ENCODE measurements at places on chromosomes 13 and 19.
A peak's percentile ranks its signal among the peaks of the same experiment; 100 is the strongest.

DNA sequence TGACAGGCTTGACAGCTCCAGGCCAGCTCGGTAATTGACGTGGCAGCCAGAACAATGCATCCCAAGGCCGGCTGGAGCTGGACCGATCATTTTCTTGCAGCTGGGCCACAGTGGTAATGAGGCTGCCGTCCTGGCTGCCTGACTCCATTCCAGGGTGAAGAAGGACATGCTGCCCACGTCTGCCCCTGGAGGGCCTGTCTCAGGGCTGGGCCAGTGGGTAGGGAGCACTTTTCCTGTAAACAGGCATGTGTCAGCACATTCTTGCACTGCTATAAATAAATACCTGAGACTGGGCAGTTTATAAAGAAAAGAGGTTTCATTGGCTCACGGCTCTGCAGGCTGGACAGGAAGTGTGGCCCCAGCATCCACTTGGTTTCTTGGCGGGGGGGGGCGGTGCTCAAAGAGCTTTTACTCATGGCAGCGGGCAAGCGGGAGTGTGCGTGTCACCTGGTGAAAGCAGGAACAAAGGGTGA, 38.1 kb upstream of the KCTD15 start:
- no peak for DNase-seq

GRCh38 chr19:28727480-28728159, 485.3 kb downstream of the UQCRFS1 start:
- DNase-seq, result peak; percentile 49

DNA sequence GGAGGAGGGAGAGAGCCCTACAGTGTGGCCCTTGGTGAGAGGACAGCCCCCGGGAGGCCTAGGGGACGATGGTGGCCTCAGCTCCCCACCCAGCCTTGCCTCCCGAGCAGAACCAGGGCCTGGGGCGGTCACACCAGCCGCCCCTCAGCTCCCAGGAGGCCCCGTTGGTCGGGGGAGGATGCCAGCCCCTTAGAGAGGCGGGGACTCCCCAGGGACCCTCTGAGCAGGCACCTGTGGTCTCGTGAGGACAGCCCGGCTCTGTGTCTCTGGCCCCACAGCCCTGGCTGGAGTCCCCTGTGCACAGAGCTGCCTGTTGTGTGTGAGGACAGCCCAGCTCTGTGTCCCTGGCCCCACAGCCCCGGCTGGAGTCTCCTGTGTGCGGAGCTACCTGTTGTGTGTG, 158.8 kb downstream of the KDM4B start:
- no peak for DNase-seq

DNA sequence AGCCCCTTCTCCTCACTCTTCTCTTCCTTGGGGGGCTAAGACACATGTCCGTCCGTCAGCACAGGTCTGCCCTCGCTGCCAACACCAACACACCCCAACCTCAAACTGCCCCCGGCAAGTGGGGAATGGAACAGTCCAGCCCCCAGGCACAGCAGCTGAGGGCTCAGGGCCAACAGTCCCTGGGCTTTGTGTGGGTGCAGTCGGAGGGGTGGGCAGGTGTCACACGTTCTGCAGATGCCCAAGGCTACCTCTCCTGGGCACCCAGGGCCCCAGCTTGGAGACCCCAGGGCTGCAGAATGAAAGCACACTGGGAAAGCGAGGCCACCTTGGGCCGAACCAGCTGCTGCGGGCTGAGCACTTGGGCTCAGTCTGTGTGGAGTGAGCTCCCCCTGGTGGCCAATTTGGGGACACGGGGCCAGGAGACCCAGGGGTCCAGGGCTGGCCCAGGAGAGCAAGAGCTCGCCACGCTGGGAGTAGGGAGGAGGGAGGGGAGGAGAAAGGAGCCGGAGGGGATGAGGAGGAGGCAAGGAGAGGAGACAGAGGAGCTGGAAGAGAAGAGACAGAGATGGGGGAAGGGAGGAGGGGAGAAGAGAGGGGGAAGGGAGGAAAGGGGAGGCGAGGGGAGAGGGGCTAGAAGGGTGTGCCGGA, 14.0 kb upstream of the ATP8B3 start:
- DNase-seq, result peak; percentile 27

GRCh38 chr19:3671680-3672574, 28.3 kb downstream of the PIP5K1C start:
- no peak for DNase-seq

- DNase-seq, result no peak
Observed at GRCh38 chr19:7236153-7236552, 58.1 kb downstream of the INSR start.

- DNase-seq, result peak; percentile 78
Observed at GRCh38 chr13:74287724-74288169, 153.5 kb upstream of the KLF12 start.

DNA sequence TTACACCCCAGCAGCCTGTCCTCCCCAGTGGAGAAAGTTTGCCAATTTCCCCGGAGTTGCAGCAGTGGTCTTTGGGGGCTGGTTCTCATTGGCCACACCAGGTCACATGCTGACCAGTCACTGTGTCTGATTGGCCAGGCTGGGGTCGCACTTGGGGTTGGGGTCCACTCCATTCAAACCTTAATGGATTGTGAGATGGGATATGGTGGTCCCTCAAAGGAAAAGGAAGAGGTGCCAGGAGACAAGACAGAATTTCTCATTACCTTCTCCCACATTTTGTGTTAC, 3.4 kb downstream of the PPM1N start:
- no peak for DNase-seq

DNA sequence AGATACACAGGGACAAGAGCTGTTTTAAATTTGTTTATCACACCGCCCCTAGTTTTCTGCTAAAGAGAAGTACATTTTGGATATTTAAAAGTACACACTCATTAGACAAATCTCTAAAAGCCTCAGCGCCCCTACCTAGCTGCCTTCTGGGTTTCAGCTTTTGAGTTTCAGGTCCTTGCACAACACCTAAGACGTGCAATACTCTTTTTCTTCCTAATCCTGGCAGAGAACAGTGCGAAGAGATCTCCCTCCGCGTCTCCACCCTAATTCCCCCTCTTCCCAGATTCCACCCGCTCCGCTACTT, 421 bp upstream of the KLF5 start:
- no peak for DNase-seq

- no peak for DNase-seq
Observed at GRCh38 chr13:49319951-49320350, 72.2 kb downstream of the CDADC1 start.

- DNase-seq, result no peak
Observed at GRCh38 chr19:17648097-17648660, 40.0 kb downstream of the UNC13A start.

- DNase-seq, result no peak
Observed at GRCh38 chr13:51997186-51997585, 14.1 kb downstream of the ATP7B start.

DNA sequence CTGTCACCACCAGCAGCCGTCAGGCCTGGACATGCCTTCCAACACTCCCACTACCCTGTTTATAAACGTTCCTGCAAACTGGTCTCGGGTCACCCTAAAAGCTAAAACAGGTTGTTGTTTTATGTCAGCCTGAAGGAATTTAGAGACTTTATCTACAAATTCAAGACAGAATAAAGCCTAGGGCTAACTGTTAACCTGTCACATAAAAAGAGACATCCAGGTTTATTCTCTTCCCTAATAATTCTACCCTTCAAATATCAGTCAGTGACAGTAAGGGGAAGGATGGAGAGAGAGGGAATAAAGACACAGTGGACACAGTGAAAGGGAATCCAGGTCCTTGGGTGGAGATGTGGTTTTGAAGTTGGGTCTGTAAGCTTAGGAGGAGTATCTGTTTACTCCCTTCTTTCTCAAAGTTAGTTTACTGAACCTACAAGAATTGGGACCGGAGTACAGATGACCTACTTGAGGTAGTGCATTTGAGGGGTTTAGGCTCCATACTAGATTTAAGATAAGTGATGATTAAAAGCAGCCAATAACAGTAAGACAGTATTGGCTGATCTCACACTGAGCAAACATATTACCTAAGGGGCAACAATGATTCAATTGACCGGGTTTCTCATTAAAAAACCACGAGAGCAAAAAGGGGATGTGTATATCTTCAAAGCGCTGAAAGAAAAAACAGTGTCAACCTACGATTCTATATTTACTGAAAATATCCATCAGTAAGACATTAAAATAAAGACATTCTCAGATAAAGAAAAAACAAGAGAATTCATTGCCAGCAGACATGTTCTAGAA, 142.7 kb downstream of the USP12 start:
- DNase-seq, result no peak

DNA sequence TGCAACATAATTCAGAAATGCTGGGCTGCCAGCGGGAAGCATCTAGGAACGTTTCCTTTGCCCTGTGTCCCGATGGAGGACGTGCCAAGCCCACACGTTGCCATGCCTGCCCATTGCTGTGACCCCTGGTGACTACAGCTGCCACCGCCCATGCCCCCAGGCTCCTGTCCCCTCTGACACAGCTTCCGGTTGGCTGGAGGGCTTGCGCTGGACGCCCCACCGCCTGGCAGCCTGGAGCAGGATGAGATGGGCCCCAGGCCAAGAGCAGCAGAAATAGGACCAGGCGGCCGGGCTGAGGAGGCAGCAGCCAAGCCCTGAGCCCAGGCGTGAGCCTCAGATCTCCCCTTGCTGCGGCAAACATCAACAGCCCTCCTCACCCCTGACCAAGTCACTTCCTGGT, 125.9 kb downstream of the COL4A2 start:
- DNase-seq, result no peak

DNA sequence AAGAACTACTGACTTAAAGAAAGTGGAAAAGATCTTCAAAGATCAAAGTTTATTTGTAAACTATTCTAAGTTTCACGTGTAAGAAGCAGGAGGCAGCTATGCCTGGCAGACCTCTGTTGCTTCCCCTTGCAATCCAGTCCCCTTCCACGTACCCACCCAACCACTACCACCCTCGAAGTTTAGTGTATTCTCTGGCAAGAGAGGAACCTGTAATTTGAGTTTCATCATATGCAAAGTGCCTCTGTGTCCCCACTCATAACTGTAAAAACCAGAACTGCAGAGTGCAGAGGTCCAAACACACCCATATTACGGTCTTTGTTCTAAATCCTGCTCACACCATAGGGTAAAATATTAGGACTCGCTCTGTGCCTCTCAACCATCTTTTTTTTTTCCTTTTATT, 75.8 kb upstream of the FRY start:
- no peak for DNase-seq

GRCh38 chr13:57409656-57410055, 221.9 kb upstream of the PCDH17 start:
- no peak for DNase-seq

DNA sequence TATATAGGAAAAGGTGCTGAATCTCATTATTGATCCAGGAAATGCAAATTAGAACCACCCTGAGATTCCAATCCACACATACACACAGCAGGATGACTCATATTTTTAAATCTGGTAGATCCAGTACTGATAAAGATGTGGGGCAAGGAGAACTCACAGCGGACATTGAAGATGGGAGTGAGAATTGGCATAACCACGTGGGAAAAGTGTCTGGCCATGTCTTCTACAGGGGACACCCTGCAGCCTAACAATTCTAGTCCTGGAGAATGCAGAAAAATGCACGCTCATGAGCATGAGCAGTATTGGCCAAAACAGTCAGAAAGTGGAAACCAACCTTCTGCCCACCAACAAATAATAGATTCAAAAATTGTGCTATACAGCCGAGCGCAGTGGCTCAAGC, 13.5 kb upstream of the BCL3 start:
- DNase-seq, result no peak

DNA sequence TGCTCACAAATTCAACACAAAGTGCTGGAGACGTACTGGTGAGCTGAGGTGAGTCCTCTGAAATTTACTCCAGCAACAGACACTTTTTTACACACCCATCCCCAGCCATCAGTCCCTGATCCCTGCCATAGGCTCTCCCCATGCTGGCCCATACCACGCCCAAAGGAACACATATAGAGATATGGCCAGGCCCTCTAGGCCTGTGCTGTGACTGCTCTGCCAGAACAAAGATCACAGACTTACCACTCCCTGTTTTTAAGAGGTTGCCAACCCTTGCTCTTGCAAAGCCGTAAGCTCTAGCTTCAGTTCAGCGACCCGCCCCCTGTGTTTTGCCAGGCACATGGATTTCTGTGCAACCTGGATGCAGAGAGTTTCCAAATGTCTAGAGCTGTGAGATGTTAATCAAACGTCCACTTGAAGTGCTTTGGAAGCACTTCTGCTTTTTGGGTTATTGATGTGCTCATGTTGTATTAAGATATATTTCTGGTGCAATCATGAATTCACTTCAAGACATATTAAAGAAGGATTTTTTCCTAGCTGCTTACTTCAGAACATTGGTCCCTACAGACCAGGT, 59.7 kb downstream of the DLEU7 start:
- DNase-seq, result no peak

- no peak for DNase-seq
Observed at GRCh38 chr13:81986308-81986707, 1645.4 kb upstream of the SPRY2 start.

GRCh38 chr19:48656840-48657474, 11.0 kb upstream of the CA11 start:
- no peak for DNase-seq

- DNase-seq, result no peak
Observed at GRCh38 chr19:10643172-10643967, 10.8 kb upstream of the ILF3 start.

- DNase-seq, result no peak
Observed at GRCh38 chr13:30037306-30037705, 186.9 kb upstream of the UBL3 start.

DNA sequence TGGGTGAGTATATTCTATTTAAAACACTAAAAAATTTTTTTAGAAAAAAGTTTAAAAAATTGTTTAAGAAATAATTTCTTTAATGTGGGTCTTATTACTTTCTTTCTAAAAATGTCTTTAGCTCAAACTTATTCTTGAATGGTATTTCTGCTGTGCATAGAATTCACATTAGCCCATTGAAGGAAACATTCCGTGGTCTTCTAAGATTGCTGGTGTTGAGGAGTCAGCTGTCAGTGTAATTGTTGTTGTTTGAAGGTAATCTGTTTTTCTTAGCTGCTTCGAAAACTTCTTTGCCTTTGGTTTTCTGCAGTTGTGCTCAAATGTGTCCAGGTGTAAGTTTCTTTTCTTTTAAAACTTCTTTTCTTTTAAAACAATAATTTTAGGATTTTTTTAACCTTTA, 85.4 kb upstream of the KLF12 start:
- no peak for DNase-seq

GRCh38 chr13:20968745-20969144, 66.2 kb upstream of the XPO4 start:
- no peak for DNase-seq

GRCh38 chr13:27367570-27367969, 56.8 kb upstream of the GTF3A start:
- no peak for DNase-seq

All from NCI-H2029 (cell line).